M059J (cell line): ENCODE measurements at places on chromosomes 4 and X.

GRCh38 chrX:26466387-26466786 lies 250.4 kb downstream of the MAGEB5 start:
- no peak for DNase-seq

DNA sequence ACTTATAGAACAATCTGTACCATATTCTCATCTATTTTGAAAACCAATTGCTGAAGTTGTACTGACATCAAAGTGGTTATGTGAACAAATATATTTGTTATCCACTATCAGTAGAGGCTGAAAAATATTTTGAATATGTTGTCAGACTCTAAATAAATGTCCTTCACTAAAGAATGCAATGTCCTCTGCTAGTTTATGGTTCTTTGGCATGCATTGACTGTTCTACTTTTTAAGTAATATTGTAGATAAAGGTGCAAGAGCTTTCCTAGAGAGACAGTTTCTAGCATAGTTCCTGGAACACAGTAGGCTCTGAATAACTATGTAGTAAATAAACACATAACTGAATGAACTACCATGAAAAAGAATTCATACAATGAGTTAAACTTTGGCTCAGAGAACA lies 18.2 kb upstream of the COX7B2 start:
- DNase-seq = no peak

- DNase-seq = peak; percentile 35
Observed at GRCh38 chr4:177740563-177740962, 298.3 kb upstream of the AGA start.

- peak; percentile 89 for DNase-seq
Observed at GRCh38 chrX:100994352-100995281, 25.1 kb downstream of the ARL13A start.

GRCh38 chrX:132409780-132410556 lies 78.9 kb downstream of the MBNL3 start:
- no peak for DNase-seq

GRCh38 chr4:169940460-169940859 lies 85.7 kb downstream of the MFAP3L start:
- DNase-seq = no peak

GRCh38 chrX:67555578-67556203 lies 11.9 kb downstream of the AR start:
- DNase-seq = peak; percentile 50

GRCh38 chr4:176099314-176099713 lies 33.7 kb downstream of the WDR17 start:
- no peak for DNase-seq

DNA sequence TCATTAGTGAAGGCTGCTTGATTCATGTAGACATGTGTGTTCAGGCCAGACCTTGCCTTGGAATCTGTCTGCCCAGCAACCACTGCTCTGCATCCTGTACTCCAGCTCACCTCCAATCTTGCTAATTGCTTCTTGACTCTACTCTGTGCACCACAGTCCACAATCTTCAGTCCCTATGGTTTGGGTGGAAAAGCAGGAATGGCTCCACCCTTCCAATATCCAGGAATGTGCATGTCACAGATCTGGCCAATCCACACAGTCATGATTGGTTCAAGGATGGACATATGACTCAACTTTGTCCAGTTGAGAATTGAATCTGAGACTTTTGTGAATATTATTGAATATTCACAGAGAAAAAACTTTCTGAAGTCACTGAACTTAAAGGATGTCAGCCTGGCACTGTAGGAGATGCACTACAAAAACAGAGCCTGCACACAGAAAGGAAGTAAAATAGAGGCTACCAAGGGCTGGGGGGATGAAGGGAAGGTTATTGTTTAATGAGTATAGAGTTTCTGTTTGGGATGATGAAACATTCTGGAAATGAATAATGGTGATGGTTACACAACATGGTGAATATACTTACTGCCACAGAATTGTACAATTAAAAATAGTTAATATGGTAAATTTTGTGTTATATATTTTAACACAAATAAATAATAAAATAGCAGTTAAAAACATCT lies 161.3 kb upstream of the USP38 start:
- no peak for DNase-seq

DNA sequence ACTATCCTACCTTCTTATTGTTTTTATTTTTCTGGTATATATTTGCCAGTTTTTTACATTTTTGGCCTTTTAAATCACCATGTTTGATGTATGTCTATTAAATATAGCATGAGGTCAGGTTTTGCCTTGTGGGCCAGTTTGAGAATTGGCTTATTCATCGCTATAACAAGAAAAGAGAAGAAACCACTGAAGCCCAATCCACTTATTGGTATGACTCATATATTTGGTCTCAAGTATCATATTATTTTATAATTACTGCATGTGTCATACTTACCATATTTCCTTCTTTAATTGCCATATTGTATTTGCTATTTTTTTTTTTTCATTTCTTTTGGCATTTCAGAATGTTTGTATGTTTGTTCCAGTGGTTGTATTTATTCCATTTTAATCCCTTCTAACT lies 99.3 kb downstream of the IRF2 start:
- DNase-seq = peak; percentile 31

DNA sequence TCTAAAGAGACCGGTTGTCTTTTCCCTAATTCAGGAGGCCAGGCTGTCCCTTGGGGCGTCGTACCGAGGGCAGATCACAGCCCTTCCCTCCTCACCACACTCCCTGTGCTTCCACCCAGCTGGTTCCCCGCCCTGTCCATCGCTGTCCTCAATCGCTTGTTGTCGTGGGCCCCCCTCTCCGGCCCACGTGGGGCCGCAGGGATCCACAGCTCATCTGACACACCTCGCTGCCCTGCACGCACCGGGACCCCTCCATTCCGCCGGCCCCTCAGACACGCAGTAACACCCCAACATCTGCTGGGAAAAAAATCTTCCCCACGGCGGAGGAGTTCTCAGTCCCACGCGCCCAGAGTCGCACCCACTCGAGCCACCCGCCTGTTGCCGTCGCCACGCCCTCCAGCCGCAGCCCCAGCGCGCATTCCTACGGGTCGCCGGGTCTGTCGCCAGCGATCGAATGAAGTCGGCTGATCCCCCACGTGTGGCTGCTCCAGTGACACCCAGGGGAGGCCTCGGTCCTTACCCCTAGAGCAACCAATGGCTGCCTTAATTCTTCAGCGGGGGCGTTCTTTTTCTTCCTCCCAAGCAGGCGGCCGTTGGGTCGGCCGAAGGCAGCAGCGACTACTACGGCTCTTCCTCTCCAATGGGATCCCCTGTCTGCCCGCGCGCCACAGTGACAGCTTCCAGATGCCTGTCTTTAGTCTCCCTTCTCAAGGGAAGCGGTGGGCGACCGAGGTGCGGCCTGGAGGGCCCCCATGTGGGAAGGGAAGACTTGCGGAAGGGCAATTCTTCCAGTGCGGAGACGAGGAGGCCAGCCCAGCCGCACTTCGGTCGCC lies 893 bp upstream of the SEPTIN11 start:
- peak; percentile 46 for DNase-seq

DNA sequence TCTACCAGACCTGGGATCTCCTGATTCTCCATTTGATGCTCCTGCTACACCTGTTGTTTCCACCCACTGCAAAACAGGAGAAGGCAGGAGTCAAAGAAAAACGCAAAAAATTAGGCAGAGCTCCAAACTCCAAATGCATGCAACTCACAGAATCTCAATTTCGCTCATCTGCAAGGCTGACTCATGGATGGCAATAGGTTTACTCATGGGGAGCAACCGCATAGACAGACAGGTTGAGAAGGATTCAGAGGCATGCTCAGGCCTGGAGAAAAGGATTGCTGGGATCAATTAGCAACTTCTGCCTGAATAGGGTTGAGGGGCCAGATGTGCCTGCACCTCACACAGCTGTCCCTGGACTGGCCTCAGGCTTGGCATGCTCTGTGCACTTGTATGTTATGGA lies 231.0 kb downstream of the LDB2 start:
- peak; percentile 94 for DNase-seq

DNA sequence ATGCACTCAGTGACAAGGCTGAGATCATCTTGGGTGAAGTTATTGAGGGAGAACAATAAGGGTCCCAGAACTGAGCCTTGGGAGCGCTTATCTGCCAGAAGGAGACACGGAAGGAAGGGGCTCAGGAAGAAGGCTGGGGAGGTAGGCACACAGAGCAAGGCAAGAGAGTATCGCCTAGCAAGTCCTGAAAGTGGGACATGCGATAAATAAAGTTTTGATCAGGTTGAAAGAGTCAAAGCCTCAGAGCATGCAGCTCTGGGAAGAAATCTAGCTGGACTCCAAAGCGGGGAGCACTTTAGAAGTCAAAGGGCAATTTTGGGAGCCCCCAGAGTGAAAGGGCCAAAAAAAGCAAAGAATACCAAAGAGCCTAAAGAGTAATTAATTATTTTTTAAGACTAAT lies 17.7 kb upstream of the ANXA3 start:
- DNase-seq = no peak

DNA sequence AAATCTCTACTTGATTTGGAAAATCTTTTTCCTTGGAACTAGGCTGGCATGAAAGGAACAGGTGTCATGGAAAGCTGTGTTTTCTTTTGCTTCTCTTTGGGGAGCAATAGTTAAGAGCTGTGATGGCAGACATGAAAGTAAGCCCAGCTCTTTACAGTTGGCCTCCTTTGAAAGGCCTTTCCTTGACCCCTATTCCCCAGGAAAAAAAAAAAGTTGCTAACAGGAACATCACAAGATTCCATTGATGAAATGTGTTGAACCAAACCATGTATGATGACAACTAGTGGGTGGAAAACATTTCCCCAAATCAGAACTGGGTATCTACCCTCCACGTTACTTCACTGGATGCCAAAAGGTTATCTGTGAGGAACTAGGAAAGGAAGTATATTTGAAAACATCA lies 190.7 kb upstream of the RPL34 start:
- no peak for DNase-seq

- DNase-seq = peak; percentile 89
Observed at GRCh38 chr4:21744046-21744445, 204.5 kb downstream of the KCNIP4 start.

DNA sequence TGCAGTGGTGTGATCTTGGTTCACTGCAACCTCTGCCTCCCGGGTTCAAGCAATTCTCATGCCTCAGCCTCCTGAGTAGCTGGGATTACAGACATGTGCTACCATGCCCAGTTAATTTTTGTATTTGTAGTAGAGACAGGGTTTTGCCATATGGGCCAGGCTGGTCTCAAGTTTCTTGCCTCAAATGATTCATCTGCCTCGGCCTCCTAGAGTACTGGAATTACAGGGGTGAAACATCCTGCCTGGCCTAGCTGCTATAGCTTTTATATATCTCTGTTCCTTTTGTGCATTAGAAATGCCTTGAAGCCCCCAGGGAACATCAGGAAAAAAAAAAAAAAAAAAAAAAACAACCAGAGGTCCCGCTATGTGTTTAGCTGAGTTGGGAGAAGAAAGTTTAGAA lies 34.8 kb downstream of the UBE2K start:
- DNase-seq = peak; percentile 83

- DNase-seq = no peak
Observed at GRCh38 chr4:68180849-68181526, 51.3 kb upstream of the TMPRSS11F start.

GRCh38 chrX:2430265-2430825 lies 70.4 kb downstream of the DHRSX start:
- no peak for DNase-seq

- no peak for DNase-seq
Observed at GRCh38 chr4:109155682-109156283, 146.7 kb downstream of the COL25A1 start.

- DNase-seq = peak; percentile 18
Observed at GRCh38 chr4:80434238-80434637, 98.7 kb downstream of the CFAP299 start.

DNA sequence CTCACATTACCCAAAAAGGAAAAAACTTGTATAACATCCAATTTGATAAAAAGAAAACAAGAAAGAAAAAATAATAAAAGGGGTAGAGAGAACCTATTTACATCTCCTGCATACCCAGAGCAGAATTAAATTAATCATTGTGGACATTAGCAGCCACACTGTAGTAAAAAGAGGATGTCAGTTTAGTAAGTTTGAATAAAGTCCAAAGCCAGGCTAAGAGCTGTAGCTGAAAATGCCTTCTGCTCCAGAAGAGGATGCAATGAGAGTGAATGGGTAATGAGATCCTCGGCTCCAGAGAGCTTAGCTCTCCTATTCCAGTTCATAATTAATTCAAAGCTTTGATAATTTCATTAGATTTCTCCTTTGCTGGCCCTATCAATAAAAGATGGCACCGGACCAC lies 78.2 kb downstream of the SLC10A7 start:
- no peak for DNase-seq

- peak; percentile 49 for DNase-seq
Observed at GRCh38 chr4:162015090-162015489, 148.7 kb downstream of the FSTL5 start.

DNA sequence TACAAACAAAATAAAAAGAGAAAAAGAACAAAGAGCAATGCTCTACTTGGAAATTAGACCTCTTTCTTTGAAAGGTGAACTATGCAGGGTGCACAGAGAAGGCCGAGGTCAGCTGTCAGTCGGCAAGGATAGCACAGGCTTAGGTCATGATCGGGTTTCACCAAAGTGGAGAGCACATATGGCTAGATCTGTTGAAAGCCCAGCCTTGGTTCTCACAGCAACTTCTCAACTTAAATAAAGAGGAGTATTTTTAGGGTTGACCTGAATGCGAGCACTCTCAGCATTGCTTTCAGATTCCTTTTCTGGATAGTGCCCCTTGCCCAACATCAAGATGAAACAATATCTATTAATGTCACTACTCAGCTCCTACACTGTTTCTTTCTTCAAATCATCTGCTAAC lies 122.9 kb upstream of the GPC4 start:
- DNase-seq = no peak

DNA sequence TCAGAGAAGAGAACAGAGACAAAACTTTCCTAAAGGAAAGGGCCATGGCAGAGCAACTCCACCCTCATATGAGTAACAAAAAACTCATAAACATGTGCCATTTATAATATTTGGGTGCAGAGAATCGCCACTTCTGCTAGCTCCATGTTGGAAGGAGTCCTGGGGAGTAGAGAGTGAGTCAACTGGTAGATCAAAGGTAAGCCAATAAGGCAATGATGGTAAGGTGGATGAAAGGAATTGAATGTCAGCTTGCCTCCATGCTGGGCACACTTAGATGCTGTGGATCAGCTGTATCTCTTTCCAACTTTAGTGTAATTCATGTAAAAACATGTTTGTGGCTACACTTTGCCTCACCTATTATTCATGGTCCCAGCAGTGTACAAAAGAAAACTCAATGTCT lies 4.7 kb downstream of the QRFPR start:
- no peak for DNase-seq

DNA sequence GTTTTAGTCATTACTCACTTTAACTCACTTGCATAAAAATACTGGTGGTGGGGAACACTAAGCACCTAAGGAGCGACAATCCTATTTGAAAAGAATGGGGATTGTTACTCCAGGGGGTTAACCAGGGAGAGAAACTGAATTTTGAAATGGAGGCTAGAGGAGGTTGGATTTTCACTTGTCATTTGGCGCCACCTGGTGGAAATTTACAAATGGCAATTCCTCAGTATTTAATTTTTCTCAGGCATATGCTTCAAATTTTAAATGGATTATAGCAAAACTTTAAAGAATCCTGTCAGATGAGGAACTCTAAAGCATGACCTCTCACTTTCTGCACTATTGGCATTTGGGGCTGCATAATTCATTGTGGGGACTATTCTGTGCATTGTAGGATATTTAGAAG lies 2.7 kb upstream of the GEMIN8 start:
- peak; percentile 48 for DNase-seq

GRCh38 chr4:87118826-87119225 lies 101.6 kb downstream of the KLHL8 start:
- DNase-seq = peak; percentile 72

- DNase-seq = no peak
Observed at GRCh38 chr4:109155084-109155483, 147.4 kb downstream of the COL25A1 start.
